Anterior cingulate cortex (tissue), 58 donors: ENCODE measurements at places on chromosomes 16 and 17.

DNA sequence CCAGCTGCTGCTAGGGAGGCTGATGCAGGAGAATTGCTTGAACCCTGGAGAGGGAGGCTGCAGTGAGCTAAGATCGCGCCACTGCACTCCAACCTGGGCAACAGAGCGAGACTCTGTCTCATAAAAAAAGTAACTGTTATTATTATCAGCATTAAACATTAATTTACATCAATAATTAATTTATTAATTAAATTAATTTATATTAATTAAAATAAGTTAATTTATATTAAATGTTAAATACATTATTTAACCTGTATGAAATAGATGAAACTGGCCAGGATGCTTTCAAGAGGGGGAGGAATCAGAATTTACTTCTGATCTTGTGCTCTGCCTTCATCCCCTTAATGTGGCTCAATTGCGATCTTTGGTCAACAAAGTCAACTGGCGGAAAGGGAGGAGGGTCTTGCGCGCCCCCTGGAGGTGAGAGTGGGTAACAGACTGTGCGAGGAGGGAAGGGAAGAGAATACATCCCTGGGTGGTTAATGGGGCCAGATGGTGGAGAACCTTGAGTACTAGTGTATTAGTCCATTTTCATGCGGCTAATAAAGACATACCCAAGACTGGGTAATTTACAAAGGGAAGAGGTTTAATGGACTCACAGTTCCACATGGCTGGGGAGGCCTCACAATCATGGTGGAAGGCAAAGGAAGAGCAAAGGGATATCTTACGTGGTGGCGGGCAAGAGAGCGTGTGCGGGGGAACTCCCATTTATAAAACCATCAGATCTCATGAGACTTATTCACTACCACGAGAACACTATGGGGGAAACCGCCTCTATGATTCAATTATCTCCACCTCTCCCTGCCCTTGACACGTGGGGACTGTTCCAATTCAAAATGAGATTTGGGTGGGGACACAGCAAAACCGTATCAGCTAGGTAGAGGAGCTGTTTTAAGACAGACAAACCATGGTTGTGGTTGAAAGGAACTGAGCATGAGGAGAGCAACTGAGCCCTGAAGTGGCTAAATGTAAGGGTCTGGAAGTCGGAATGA lies 15.7 kb upstream of the CPPED1 start:
- peak; percentile 19 for DNase-seq

GRCh38 chr17:76635039-76635438 lies 8.5 kb downstream of the ST6GALNAC1 start:
- DNase-seq = no peak

DNA sequence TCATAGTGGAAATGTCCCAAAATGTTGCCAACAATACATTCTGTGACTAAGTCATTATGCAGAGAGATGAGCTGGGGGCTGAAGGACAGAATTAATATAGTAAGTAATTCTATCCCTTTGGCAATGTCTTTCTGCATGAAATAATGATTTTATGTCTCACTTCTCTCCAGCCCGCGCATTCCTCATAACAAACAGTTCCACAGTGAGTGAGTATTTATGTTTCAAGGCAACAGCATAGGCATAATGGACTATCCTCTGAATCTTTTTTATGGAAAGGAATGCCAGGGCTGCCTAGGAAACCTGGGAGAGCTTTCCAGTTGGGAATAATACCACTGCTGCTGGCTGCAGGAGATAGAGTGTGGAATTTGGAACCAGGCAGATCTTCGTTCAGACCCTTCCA lies 477.7 kb downstream of the HS3ST4 start:
- DNase-seq = no peak

- no peak for DNase-seq
Observed at GRCh38 chr16:2827374-2827791, 2.7 kb upstream of the ZG16B start.

- DNase-seq = no peak
Observed at GRCh38 chr16:72094266-72094610, 591 bp downstream of the DHX38 start.

- DNase-seq = no peak
Observed at GRCh38 chr16:5977329-5977728, 879.7 kb upstream of the EEF2KMT start.

DNA sequence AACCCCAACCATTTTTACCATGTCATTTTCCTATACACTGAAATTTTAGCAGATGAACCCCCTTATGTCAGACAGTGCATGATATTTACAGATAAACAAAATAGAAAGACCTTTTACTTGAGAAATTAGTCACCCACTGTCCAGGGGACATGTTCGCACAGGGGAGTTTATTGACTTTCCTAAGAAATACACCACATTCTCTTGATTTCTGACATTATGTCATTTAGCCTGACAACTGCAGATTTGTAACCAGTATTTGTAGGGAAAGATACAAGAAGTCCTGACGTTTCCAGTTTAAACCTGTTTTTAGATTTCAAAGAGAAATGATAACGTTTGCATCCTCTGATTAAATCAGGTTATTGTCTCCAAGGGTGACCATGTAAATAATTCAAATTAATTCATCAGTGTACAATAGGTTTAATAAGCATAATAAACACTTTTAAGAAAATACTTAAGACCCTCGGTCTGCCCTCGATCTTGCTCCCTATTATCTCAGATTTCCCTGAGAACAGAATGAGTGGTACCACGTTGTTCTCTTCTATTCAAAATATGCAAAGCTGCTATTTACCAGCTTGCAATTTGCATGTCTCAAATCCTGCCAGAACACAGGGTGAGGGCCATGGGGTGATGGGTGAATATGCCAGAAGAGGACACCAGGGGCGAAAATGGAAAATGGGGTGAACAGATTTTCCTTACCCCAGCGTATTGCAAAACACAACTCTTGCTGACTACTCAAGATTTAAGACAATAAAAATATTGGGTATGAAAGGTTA lies 2.1 kb upstream of the LYRM9 start:
- no peak for DNase-seq

GRCh38 chr16:88810166-88810911 lies 1.4 kb downstream of the APRT start:
- DNase-seq = no peak

- no peak for DNase-seq
Observed at GRCh38 chr17:3915995-3916696, at the start of gene P2RX1. P2RX1 (minus strand) TSS chr17:3916465; CDS start chr17:3916225, 240 bp downstream.

DNA sequence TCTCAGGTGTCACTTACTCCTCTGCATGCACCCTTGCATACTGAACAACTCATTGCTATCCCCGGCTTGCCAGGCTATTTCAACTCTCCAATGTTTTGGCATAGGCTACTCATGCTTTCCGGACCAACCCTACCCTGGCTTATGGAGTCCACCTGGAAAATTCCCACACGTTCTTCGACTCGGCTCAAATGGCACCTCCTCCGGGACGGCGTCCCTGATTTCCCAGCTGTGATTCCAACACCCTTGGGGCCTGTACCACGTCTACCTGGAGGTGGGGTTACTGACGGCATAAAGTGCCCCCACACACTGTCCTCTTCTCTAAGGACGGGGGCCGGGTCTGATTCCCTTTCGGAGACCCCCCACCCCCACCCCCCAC lies 498 bp downstream of the SMYD4 start:
- DNase-seq = no peak

DNA sequence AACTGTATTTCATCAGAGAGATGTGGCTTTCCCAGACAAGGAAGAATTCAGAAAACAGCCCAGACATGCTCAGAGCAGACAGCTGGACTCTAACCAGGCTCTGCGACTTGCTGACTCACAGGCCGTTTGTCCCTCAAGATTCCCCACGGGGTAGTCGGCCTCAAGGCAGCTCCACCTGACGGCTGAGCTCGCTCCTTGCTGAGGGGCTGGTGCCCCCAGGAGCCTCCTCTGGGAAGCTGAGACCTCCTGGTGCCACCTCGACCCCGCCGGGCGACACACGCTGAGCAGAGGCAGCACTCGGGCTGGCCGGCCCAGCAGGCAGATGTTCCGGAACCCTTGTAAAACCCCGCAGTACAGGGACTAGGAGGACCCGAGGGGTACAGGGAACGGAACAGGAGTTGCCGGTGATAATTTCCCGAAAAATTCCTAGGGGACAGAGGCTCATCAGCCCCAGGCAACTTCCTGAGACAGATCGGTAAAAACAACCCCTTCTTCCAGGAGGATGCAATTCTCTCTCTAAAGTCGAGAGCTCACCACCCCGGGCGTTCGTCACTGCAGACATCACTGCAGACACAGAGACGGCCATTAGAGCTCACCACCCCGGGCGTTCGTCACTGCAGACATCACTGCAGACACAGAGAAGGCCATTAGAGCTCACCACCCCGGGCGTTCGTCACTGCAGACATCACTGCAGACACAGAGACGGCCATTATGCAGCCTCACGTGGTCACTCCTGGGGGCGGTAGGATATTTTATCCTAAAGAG lies 19.9 kb downstream of the RPH3AL start:
- DNase-seq = no peak

- no peak for DNase-seq
Observed at GRCh38 chr17:72342061-72342460, 221.2 kb downstream of the SOX9 start.

- no peak for DNase-seq
Observed at GRCh38 chr16:74573622-74574021, 33.3 kb downstream of the GLG1 start.

- DNase-seq = no peak
Observed at GRCh38 chr16:72639494-72639893, 408.4 kb downstream of the ZFHX3 start.

DNA sequence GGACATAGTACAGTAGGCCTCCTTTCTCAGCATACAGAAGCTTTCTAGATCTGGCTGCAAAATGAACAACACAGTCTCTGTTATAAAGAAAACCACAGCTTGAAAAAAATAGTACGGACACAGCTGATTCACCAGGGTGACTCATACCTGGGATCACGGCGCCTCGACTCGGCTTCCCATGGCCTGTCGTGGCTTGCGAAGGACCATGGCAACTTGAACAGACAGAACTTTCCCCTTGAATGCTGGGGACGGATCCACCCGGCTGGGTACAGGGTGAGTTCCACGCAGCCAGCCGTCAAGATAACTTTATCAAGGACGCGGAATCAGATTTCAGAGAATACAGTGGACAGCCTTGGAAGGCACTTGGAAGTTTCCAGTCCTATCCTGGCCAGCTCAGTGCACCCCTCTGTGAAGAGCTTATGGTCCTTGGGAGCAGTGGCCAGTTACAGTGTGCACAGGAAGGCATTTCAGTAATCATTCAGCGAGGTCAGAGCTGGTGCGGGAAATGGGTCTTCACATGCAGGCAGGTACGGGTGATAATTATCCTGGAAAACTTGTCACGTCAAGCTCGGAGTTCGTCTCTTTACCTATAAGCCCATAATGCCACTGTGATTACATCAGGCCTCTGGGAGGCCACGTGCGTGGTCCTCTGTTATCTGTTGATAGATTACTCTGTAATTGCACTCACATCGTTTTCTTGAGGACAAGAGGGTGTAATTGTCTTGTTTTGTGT lies 57.9 kb upstream of the MAF start:
- DNase-seq = no peak

DNA sequence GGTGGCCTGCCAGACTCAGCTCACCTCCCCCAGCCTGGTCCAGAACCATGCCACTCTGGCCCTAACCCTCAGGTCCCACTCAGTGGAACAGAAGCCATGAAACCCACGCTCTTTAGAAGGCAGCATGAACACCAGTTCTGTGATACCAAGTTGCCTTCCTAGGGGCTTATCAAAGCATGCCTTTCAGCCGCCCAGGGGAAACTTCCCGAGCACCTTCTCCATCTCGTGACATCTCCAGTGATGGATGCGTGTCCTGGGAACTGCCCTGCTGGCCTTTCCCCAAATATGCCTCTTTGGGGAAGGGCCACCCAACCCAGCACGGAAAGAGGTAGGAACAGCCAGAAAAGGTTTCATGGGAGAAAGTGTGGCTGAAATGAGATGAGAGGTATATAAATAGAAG lies 8.3 kb downstream of the CCDC42 start:
- DNase-seq = no peak

- no peak for DNase-seq
Observed at GRCh38 chr16:5333991-5334390, 236.4 kb upstream of the EEF2KMT start.

DNA sequence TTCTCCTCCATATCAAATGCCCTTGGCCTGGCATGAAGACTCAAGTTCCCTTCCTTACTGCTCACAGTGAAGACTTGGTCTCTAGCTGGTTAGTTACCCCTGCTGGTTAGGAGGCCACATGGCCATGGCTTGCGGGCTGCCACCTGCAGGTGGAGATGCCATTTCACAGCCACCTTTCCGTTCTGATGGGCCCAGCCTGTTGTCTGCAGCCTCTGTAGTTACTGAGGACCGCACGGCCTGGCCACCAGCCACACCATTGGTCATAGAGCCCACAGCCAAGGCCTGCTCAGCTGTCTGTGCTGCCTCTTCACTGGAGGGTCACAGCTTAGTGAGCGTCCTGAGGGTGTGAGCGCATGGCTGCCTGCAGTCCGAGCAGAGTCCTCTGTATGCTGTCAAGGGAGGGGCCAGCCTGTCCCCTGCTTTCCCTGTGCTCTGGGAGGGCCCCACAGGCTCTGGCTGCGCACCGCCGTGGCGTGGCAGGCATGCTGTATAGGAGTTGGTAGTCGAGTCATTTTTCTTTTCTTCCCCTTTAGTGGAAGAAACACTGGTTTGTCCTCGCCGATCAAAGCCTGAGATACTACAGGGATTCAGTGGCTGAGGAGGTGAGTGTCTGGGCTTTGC lies 59.2 kb downstream of the PLD6 start:
- no peak for DNase-seq

DNA sequence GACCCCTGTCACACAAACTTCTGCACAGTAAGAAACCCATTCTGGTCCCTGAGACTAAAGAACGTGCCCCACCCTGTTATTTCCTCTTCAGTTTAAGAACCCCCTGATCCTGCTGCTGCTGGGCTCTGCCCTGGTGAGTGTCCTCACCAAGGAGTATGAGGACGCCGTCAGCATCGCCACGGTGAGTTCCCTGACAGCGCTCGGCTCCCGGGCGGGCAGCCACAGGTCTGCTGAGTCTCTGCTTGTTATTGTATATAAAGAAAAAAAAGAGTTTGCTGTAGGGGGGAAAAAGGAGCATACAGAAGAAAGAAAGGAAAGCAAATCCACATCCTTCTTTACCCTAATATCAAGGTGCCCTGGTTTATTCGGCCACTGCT lies 40.0 kb downstream of the ATP2C2 start:
- DNase-seq = no peak

GRCh38 chr17:81330884-81331245 lies 35.8 kb upstream of the SLC38A10 start:
- DNase-seq = no peak

- no peak for DNase-seq
Observed at GRCh38 chr16:5479926-5480325, 382.3 kb upstream of the EEF2KMT start.

DNA sequence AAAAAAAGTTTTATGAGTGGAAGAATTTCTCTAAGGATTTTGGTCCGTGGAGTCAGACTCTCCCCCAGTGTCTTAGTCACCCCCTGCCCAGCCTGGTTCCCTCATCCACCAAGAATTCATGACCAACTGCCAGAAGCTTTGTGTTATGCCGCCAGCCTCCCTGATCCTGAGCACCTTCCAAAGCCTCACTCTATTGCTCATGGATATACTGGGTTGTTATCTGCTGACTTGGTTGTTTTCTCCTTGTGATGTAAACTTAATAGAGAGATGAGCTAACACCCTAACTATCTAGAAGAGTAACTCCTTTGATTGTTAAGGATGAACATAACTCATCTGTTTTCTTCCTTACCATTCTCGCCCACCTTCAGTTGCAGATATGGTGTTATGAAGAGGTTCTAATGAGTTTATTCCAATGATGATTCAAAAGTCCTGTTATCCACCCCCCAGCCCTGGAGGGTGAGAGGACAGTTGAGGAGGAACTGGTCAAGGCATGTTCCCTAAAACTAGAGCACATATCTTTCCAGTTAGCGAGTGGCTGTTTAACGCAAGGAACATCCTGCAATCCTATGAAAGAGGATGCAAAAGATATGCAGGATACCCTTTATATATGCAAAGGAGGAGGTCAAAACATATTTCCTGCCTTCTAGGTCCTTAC lies 1.5 kb upstream of the PSMD3 start:
- DNase-seq = no peak
